RPMI8226 (cell line): ENCODE measurements at places on chromosomes 2 and 18.

- peak; percentile 59 for DNase-seq
These were observed 664 bp downstream of the CAMKMT start for GRCh38 chr2:44362207-44363015.

GRCh38 chr2:109318949-109319342 lies 189.9 kb downstream of the SH3RF3 start:
- no peak for DNase-seq

- no peak for DNase-seq
These were observed 568.5 kb downstream of the ARHGAP15 start for GRCh38 chr2:143697744-143698143.

DNA sequence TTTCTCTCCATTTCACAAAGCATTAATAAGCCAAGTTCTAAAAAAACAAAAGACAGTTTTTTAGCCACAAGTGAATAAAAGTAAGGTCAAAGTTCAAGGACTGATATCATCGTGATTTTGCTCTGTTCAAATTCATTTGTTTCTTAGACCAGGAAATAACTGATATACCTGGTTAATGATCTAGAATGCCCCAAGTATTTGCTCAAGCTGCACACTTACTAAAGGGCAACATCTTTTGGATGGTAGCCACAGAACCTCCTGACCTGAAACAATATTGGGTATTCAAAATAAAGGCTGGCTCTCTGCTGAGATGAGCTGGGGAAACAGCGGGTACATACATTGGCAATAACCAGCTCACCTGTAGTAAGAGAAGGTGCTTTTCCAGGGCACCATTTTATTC lies 314.7 kb upstream of the LYPD1 start:
- no peak for DNase-seq

- no peak for DNase-seq
These were observed 26.7 kb downstream of the CTLA4 start for GRCh38 chr2:203894262-203894661.

DNA sequence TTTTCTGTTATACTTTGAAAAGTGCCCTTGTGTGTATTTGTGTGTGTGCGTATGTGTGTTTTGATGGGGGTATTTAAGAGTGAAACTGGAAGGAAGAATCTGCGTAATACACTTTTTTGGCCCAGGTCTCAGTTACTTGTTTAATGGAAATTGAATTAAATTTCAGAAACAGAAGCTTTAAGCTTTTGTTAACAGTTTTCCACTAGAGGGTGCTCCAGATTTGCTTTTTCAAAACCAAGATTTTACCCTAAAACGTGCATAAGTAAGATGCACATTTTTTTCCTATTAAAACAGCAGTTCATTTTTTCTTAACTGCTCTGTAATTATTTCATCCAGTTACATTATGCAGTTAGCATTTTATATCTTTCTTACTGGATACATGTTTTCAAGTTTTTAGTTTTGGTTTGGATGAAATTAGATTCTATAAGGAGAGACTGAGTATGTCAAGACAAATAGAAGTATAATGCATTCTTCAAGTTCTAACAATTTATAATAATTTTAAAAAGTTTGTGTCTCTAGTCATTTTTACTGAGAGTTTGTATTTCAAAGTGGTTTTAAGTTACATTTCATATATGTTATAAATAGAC lies 97.2 kb downstream of the PIK3C3 start:
- DNase-seq: peak; percentile 33

DNA sequence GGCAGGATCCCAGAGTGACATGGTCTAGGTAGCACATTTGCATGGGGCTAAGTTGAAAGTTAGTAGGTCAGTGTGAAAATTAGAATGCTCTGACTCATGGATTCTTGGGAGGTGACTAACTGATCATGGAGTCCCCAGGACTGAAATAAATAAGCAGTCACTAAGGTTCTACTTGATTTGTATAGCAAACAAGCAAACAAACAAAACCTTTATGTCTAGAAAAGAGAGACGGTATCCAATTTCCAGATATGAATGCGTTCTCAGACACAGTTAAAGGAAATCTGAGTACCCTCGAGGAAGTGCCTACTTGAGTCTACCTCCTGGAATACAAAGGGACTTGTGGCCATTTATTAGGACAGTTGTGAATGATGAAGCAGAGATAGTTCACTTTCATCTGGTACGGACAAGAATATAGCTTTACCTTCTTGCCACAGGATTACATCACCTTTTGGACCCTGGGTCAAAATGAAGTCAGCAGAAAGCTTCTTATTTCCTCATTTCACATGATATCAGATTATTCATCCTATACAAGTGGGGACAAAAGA lies 54.3 kb upstream of the AGPS start:
- no peak for DNase-seq

GRCh38 chr2:161307676-161308075 lies 549 bp upstream of the PSMD14 start:
- no peak for DNase-seq

DNA sequence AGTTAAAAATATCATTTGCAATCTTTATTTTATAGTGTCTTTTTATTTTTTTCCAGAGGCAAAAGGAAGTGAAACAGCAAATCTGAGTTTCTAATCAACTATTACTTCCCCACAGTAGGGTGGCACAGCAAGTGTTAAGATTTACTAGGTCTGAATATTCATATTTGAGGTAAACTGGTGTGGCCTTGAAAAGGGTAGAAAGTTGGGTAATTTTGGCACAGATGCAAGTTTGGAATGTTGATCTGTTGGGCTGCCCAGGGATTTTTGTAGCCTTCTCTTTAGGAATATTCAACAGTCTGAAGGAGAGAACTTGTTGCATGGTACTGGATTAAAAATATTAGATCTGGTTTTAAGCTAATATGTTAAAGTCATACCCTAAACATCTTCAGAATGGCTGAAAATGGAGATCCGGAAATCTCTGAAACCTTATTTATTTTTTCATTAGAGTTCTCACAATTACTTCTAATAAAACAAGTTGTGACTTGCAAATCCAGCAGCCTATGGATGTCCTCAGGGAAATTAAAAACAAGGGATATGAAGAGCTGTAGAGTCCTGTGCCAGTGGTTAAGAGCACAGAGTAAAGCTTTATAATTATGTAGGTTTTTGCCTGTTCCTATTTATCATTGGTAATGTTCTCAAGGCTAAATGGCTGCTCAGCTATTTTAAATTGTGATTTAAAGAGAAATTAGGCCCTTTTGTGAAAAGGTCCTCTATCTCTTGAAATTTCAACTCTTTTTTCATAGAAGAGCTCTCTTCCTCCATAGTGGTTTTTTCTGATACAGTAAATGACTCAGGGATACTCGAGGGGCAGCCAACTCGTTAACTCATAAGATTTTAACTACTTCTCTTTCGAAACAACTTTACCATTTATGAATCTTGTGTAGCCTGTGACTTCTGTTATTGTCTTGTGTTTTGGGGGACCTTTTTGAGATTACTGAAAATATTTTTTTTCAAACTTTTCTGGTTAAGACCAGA lies 11.0 kb downstream of the TANK start:
- no peak for DNase-seq

GRCh38 chr2:100196786-100197494 lies 54.5 kb upstream of the AFF3 start:
- DNase-seq: no peak

DNA sequence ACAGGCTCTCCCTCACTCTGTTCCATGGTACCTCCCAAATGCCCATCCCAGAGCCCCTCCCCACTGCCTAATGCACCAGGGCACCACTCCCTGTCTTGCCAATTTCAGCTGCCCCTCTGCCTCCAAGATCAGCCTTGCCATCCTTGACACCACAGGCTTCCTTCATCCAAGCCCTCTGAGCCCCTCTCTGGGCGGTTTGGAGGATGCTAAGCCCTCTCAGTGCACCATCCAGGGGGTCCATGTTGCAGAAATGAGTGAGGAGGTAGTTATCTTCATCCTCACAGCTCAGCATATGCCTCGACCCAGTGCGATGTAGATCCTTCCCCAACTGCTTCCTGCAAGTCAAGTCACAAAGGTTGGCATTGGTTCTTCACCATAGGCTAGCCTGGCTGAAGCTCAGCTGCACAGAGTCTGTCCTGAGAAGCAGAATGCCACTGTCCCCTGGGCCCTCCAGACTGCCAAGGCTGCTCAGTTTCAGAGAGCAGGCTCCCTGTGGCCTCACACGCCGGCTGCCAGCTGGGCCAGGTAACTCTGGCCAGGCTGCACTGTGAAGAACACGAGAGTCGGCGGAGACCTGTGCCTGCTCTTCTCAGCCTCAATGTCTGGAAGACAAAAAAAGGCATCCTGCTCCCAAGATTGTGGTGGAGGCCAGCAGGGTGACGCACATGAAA lies 9.9 kb upstream of the MAP3K2 start:
- peak; percentile 23 for DNase-seq

GRCh38 chr2:28406276-28407096 lies 13.8 kb downstream of the FOSL2 start:
- DNase-seq: no peak

DNA sequence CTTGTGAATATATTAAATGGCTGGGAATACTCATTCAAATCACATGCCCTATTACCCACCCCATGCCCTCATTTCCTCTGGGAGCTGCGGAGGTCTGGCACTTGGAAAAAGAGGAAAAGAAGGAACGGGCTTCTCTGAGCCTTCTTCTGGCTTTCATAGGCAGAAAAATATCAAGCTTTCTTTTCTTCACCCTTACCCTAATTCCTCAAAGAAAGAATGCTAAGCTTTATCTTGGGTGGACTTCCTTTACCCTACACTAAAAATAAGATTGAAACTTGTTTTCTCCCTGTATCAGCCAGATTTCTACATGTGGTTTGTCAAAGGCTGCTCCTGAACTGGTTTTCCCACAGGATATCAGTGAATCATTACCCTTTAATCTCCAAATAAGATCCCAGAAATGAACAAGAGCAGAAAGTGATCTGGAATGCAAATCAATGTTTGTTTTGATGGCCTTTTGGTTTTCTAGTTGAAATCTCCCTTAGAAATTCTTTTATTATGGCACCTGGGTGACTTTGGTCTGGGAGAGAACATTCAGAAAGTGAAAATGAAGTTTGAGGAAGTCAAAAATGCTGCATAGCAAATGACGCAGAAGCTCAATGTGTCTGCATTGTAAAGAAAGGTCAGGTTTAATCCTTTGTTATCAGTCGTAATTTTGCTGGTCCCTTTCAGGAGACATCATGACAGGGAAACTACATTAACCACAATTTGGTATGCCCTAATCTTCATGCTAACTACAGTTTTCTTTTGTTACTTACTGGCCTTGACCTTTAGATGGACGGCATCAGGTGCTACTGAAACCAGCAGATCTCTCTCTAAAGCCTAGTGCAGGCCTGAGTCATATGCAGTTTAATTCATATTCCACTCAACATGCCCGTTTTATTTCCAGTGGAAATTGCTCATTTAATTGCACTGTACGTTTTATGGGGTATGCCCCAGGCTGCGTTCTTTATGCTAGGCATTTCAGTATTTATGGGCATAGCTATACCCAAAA lies 46.6 kb upstream of the HNRNPA3 start:
- DNase-seq: peak; percentile 77

DNA sequence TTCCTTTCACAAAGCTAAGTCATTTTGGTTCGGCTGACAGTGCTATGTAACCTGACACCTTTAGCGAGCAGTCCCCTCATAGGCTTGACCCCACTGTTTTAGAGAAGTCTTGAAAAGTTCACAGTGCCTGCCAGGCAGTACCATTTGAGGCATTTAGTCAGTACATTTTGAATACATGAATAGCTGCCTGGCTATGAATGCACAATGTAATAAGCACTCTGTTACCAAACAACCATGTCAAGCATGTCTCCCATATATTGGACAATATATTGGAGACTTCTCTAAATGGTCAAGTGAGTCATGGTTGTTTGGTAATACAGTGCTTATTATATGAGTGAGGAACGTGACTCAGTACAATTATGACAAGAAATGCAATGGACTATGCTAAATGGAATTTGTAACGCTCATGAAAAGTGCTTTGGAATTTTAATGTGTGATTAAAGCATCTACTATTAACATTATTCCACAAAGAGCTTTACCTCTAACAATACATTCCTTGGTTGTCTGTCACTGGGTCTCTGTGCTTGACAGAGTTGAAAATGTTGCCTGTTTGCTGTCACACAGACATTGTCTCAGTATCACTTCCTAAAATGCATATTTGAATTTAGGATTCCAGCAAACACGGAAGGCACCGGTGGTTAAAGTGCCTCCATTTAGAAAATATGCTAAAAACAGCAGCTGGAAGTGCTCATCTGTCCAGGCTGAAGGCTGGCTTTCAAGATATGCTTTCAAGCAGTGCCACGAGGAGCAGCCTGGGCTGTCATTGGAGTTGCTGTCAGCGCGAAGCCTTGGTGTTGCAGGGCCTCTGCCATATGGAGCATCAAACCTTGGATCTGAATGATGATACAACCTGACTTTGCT lies 458.6 kb downstream of the FBXO15 start:
- peak; percentile 3 for DNase-seq

GRCh38 chr18:61893971-61894750 lies 1.4 kb upstream of the RNF152 start:
- peak; percentile 61 for DNase-seq

- DNase-seq: no peak
These were observed 329.3 kb downstream of the TXNL1 start for GRCh38 chr18:56309104-56309503.

DNA sequence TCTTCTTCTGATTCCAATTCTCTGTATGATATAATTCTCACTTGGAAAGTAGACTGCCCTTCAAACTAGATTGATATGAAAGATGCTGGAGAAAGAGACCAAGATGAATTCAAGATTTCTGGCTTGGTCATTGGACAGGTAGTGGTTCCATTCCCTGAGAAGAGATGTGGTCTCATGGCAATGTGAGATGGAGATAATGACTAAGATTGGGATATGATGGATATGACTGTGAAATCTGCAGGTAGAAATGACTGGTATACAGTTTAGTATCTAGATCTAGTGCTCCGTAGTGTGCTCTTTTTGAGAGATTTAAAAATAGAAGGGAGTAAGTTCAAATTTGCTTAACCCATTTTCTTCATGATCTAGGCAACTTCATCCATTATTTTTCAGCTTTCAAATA lies 425.4 kb upstream of the TRIB2 start:
- no peak for DNase-seq

GRCh38 chr2:102081606-102082005 lies 60.9 kb upstream of the IL1R1 start:
- no peak for DNase-seq

DNA sequence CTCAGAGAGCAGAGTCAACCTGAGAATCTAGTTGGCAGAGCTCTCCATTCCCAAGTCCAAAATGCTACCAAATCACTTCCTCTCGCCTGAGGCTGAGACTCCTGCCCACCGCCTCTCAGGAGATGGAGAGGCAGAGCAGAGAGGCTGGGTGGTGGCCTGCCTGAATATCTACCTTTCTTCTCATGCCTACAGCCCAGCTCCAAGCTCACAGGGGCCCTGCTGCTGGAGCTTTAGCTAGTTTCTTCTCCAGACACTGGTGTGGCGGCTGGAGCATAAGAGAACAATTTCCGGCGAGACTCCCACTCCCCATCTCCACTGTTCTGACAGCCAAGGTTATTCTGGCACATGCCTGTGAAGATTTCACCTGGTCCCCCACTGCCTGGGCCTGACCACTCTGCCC lies 8.1 kb upstream of the CYP26B1 start:
- no peak for DNase-seq

DNA sequence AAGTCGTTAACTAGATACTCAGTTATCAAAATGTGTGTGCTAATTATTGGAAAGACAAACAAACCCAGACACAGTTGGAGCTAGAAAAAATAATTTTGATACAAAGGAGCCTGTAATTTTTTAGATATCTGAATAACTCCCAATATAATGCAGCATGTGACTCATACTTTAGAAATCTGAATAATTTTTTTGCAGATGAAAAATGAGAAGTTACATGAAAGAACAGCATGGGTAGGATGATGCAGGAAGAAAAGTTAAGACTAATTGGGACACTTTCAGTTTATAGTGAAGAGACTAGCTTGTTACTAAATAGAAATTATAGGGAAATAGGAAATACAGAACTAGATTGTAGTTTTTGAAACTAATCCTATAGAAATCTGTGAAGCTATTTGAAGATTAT lies 945.8 kb downstream of the CBLN2 start:
- DNase-seq: no peak
